ENCODE measurements at places on chromosomes 3 and 15.

DNA sequence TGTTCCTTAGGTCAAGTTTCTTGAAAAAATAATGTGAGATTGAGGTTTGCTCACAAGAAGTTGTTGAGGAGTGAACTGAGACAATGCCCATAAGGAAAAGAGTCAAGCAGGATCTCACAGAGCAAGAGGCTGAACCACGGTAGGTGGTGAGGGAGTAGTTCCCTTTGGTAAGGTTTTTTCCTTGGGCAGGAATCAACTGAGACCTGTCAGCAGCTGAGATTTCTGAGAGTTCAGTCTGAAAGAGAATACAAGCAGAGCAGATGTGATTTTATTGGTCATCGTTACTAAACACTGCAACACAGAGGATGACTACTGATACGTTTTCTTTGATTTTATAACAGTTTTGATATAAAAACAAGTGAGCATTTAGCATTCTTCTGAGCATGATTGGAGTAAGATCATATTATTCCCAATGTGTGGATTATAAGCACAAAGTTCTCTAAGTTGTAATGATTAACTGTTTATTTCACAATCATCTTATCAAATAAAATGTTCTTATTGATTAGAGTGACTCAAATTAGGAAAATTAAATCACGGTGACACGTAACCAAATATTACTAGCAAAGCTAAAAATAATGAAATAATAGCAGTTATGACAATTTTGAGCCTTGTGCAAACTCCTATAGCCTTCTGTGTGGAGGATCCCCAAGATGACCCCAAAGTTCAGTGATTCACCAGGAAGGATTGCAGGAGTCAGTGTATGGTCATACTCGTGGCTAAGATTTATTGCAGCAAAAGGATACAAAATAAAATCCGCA, 346.2 kb upstream of the ZNF717 start:
- DNase-seq: no peak

DNA sequence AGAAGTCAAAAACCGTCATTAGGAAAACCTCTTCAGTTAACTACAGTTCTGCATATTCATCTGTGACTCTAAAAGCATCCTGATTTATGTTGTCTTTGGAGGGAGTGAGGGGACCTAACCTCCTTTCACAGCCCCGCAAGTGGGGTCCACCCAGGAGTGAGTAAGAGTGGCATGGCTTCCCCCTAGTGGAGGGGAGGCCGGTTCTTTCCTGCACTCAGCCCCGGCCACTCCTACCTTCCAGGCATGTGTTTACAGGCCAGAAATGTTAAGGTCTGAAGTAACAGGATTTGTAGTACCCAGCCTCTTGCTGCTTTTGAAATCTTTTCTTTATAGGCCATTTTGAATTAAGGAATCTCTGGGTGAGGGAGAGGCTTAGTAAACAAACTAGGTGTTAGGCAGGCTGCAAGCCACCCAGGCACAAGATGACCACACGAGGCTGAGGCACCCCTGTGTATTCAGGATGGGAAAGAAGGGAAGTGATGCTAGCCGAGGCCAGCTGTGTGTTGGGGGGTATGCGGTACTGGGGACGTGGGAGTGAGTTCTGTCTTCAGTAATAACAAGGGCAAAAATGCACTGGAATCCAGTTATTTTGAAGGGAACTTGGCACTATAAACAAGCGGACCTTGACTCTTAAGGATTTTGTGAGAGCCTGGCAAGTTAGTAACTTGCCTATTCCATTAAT, 50.5 kb downstream of the CTDSPL start:
- DNase-seq: no peak

DNA sequence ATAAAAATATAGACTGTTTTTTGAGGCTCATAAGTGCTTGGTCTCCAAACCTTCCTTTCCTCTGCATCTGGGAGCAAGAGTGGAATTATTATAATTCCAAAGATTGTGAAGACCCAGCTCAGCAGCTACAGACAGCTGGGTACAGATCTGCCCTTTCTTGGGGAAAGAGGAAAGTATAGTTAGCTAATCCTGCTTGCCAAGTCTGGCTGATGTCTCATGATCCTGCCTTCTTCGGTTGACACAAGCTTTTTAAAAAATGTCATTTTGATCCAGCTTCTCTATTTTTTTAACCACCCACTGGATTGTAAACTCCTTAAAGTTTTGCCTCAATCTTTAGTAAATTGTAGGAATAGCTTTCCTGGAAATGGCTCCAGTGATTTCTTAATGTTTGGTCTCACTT, 181.1 kb downstream of the LRTM1 start:
- DNase-seq: no peak

GRCh38 chr3:18892047-18892446, 256.3 kb upstream of the KCNH8 start:
- no peak for DNase-seq
